NCI-H1105 treated with DMSO at 0.1 percent for 48 hours (cell line): ENCODE measurements at places on chromosomes 5 and 9.

DNA sequence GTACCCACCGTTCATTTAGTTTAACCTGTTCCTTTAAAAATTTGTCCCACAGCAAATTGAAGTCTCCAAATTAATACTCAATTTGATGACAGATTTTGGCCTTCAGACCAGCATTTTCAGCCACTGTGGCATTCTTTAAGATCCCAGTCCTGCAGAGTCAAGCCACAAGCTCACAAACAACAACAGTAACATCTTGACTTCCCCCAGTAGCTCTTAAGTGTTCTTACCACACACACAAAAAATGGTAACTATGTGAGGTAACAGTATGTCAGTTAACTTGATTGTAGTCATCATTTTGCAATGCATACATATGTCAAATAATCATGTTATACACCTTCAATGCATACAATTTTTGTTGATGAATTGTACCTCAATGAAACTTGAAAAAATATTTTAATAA lies 247.9 kb downstream of the LURAP1L start:
- DNase-seq, result no peak

DNA sequence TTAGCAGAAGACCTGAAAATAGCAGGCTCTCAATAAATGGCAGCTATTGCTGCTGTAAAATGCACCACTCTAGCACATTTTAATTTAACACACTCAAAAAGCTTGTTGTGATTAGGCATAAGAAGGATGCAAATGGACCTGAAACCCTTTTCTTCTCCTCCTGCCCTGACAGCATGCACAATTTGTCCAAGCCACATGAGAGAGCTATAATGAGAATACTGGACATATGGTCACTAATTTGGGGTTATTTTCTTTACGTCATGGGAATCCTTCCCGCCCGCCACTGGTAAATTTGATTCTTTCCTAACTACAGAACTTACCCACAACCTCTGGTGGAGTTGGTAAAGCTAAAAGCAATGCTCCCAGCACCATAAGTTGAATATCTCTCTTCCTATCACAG lies 62.1 kb downstream of the TRIM32 start:
- DNase-seq, result no peak

DNA sequence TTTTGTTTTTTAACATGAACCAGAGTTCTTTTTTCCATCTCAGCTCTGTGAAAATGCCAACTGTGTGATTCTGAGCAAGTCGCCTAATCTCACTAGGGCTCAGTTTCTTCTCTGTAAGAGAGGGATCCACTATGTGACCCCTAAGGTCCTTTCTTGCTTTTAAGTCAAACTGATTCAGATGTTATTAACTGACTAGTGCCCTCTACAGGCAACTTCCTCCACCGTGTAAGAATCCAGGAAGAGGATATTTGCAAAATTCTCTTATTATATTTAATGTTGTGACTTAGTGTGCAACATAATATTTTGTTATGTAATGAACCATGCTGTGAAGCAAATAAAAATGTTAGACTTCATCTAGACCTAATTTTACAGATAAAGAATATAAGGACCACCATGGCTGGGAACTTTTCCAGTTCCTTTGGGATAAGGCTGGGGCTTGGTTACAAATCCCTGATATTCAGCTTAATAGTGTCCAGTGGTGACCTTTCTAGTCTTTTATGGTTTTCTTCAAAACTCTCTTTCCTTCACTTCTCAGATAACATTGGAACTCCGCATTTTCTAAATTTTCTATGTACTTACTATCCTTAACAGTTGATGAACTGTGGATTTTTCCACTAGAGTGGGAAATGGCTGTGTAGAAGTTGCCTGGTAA lies 244.7 kb downstream of the PIK3R1 start:
- no peak for DNase-seq

- DNase-seq, result peak; percentile 71
Observed at GRCh38 chr5:72185496-72186329, 78.4 kb downstream of the MAP1B start.

- DNase-seq, result no peak
Observed at GRCh38 chr9:92140754-92141143, 25.5 kb upstream of the SPTLC1 start.

DNA sequence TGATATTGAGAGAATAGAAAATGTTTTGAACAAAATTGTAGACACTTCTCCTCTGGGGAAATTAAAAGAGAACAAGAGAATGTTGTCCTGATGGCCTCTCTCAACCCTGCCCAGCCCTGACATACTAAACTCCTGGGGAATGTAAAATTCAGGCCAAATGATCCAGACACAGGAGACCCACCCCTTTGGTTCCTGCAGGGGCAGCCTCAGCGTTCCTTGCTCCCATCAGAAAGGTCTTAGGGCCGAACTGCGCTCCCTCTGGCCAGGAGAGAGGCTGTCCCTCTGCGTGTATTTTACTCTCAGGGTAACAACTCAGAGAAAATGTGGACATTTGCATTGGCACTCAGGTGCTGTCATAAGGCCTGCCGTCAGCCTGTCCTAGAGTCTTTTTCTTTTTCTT lies 616.3 kb upstream of the KLF4 start:
- DNase-seq, result no peak

GRCh38 chr9:113164536-113165300 lies 13.9 kb downstream of the SLC31A2 start:
- DNase-seq, result no peak

DNA sequence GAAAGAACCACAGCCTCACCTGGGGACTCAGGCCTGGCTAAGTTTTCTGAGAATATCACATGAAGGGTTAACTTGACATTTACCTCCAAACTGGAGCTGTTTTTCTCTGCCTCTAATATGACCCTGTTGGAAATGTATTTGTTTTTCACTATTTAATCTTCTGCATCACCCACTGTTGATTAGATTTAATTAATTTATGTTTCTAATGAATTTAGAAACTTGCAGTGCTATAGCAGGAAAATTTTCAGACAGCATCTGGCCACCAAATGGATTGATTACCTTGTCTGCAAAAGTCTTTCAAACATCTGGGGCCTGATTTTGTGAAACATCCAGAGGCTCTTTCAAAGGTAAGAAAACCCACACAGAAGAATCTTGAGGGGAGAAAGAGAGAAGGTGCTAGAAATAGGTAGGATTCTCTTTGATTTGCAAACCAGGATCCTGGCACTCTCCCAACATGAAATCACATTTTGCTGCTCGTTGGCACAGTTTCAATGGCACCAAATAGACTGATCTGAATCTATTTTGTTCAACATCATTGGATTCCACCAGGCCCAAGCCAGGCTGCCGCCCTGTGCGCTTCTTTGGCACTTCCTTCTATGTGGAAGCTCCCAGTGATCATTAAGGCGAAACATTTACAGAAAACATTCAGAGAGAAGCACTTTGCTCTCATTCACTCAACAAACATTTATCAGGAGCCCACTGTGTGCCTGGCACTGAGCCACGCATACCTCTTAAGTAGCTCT lies 157.3 kb downstream of the PPP2R2B start:
- peak; percentile 0 for DNase-seq

GRCh38 chr9:136403538-136403914 lies 3.6 kb upstream of the SNAPC4 start:
- DNase-seq, result no peak

GRCh38 chr5:172932313-172933017 lies 26.8 kb upstream of the RPL26L1 start:
- peak; percentile 21 for DNase-seq

- no peak for DNase-seq
Observed at GRCh38 chr9:78252616-78253015, 16.7 kb downstream of the CEP78 start.

DNA sequence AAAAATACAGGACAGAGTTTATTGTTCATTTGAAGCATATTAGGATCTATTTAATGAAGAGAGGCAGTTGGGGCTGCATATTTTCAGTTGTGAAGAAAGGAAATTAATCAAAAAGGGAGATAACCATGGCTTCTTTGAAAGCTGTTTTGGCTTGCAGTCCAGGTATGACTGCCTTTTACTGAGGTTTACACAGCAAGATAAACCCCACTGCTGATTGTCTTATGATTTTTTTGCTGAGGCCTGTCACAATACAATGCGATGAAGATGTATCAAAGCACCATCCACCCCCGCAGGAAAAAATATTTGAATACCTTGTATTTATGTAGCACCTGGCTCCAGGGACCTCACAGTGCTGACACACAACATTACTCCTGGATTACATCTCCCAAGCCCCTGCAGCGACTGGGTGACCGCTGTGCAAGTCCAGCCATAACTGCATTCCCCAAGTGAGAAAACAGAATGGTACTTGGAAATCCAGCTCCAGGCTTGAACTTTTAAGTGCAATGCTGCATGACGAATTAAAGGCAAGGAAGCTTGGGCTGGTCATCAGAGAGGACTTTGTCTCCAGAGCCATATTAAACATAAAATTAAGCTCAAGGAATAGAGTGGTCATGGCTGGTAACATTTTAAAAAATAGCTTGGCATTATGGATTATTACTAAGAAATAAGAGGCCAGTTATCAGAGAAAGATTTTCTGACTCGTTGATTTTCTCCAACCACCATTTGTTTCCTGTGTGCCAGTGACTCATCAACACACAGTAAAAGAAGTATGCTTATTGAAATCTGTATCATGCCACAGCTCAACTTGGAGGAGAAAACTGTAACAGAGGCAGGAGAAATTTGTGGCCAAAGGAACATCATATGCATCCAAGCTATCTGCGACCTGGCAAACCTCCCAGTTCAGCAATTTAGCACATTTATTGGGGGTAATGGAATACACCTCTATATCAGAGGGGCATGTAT lies 374.2 kb downstream of the MAN2A1 start:
- DNase-seq, result no peak

GRCh38 chr5:122200450-122200849 lies 71.1 kb downstream of the ZNF474 start:
- DNase-seq, result no peak

DNA sequence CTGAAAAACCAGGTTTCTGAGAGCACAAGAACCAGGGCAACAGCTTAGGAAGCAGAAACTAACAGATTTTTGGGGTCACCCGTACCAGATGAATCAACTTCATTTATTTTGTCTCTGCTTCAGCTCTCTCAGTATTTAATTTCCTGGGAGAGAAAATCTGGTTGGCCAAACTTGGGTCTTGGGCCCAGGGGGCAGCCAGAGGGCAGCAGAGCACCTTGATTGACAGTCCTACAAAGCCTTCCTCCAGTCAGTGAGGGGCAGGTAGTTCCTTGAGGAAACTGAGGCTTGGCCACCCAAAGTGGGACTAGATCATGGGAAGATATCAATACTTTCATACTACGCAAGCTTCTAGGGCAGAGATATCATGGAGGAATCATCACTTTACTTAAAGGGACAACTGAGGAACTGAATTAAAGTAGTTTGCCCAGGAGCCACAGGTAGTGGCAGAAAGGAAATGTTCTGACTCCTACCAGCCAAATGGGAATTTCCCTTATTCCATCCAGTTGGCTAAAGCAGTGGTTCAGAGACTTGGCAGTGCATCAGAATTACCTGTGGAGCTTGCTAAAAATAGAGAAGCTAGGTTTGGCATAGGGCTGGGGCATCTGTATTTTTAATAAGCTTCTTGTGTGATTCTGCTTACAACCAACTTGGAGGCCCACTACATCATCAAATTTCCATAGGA lies 21.5 kb upstream of the ARHGAP26 start:
- DNase-seq, result peak; percentile 1

- DNase-seq, result no peak
Observed at GRCh38 chr5:150853561-150853960, 7.2 kb downstream of the IRGM start.

DNA sequence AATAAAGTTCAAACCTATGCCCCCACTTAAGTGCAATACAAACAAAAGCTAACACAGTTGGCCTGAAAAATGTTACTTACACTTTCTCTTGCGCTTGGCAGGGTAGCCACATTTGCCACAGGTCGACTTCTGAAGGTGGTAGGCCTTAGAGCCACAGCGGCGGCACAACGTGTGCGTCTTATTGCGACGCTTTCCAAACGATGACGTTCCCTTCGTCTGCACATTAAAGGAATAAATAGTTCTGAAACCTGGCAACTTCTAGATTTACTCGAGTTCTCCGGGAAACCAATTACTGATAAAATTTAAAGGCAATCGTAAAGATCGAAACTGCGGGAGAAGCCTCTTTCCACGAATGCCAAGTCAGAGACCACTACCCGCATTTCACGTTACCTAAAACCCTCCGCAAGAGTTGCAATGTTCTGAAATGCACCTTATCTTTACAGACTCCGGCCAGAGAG lies 602 bp downstream of the RPL37 start:
- DNase-seq, result peak; percentile 10
